ENCODE measurements at places on chromosomes 4 and X.
A peak's percentile ranks its signal among the peaks of the same experiment; 100 is the strongest.

- no peak for DNase-seq
These were observed 177.0 kb upstream of the RASGEF1B start for GRCh38 chr4:81648576-81649275.

DNA sequence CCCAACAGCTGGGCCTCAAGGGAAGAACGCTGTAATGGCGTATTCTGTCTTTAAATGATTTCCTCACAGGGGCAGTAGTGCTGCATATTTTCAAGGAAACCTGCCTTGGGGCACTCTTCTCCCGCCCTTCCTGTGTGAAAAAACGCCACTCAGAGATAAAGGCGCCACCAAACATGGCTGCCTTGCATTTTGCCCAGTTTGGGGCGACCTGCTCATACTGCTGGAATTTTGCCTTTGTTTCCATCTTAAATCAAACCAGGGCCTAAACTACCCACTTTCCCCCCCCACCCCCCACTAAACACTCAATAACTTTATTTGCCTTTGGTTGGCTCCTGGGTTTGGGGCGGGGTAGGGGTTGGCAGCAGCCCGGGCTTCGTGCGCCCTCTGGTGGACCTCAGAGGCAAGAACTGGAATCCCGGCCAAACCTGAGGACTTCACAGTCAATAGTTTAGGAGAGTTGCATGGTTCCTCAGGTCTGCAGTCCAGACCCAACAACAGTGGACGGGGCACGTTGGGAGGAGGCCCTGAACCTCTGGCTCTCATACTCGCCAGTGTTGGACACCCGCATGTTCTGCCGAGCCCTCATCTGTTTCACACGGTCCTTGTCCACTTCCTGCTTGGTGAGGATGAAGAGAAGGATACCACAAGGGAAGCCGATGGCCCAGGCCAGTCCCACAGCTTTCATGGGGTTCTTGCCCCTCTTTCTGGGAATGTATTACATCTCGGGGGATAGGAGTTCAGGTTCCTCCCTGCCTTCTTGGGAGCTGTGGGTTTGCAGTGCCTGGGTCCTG is 220.1 kb upstream of the STK26 start:
- peak; percentile 88 for DNase-seq

DNA sequence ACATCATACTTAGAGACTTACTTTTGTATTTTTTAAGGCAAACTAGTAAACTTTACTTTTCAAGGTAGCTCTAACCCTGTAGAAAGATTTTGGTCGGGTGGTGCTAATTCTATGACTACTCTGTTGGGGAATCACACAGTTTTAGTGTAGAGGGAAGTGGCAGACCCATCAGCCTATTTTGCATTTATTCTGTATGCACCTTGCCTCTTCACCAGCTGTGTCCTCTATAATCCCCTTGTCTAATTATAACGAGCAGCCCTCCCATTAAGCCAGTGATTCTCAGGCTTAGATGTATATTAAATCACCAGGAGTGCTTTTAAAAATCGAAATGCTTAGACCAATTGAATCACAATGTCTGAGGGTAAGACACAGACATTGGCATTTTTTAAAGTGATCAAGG is 78.1 kb downstream of the GALNT7 start:
- no peak for DNase-seq

- DNase-seq: no peak
These were observed 5.9 kb downstream of the SOWAHB start for GRCh38 chr4:76892001-76892400.

DNA sequence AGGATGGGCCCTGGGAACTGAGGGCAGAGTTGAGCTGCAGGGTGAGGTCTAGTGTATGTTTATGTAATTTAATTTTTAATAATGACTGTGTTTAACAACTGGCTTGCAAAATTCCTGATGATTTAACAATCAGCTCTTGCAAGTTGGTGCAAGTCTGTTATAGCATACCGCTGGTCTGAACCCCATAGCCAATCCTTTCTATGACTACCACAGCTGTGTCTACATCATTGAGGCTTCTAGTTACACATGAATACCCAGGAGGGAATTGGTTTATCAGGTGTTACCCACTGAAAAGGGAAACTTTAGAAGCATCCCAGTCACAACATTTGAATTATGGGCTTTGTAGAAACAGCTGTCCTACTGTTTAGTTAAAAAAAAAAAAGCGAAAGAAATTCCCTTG is 38.3 kb downstream of the SUPT20HL1 start:
- no peak for DNase-seq
